ENCODE measurements at places on chromosomes 7 and 10.

- no peak for DNase-seq
Measured at GRCh38 chr7:8211725-8212096, 50.3 kb downstream of the ICA1 start.

DNA sequence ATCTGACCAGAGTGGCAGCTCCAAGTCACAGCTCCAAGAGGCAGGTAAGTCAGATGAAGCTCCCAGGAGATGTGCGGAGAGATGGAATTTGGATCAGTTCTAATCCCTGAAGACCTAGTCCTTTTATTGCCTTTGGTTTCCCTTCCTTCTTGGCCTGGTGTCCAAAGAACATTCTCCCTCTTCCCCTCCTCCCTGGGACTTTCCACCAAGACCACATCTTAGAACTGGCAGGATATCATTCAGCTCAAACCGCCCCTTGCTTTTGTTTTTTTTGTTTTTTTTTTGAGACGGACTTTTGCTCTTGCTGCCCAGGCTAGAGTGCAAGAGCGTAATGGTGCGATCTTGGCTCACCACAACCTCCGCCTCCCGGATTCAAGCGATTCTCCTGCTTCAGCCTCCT lies 190.8 kb downstream of the GFRA1 start:
- DNase-seq: peak; percentile 2

GRCh38 chr7:18893156-18893555 lies 224.3 kb downstream of the TWIST1 start:
- no peak for DNase-seq

DNA sequence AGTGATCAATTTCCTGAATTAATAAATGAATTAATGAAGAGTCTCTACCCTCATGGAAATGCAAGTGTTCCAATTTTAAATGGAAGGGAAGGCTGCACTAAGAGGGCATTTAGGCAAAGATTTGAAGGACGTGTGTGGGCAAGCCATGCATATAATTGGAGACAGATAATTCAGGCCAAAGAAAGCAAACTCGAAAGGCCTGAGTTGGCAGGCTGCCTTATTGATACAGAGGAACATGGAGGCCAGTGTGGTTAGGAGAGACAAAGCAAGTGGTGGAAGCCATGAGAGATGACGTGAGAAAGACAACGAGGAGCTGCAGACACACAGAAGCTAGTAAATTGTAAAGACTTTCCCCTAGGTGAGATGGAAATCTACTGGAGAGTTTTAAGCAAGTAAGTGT lies 15.4 kb upstream of the PCLO start:
- DNase-seq: no peak

DNA sequence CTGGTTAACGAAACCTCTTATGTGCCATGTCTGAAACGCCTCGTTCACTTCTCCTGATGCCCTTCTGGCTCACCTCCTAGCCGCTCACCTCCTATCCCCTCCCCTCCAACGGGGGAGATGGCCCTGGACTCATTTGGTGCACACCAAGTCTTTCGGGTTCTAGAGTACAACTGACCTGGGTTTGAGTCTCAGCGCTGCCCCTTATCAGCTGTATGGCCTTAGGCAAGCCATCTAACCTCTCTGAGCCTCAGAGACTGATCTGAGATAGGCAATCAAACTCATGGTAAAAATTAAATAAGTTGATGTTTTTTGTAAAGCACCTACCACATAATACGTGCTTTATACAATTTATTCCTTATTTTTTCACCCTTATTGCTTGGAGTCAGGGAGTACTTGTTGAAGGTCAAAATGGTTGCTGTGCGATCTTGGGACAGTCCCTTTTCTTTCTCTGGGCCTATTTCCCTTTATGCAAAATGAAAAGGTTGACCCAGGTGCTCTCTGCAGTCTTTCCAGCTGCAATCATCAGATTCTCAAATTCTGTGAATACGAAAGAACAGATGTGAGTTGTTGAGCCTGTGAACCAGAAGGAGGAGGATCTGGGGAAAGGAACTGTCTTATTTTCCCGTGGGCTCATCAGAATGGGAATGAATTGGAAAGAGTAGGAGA lies 31.2 kb upstream of the PLEKHA1 start:
- no peak for DNase-seq

- no peak for DNase-seq
Measured at GRCh38 chr10:109762555-109762954, 160.8 kb downstream of the XPNPEP1 start.

- no peak for DNase-seq
Measured at GRCh38 chr10:8951440-8952089, 897.1 kb downstream of the GATA3 start.

GRCh38 chr10:132477398-132478340 lies 59.9 kb upstream of the INPP5A start:
- DNase-seq: no peak

- no peak for DNase-seq
Measured at GRCh38 chr7:53947732-53948131, 594.4 kb upstream of the VSTM2A start.

- DNase-seq: no peak
Measured at GRCh38 chr10:100174699-100175677, 10.8 kb downstream of the ERLIN1 start.

GRCh38 chr7:44638611-44639557 lies 32.5 kb downstream of the OGDH start:
- DNase-seq: peak; percentile 75

DNA sequence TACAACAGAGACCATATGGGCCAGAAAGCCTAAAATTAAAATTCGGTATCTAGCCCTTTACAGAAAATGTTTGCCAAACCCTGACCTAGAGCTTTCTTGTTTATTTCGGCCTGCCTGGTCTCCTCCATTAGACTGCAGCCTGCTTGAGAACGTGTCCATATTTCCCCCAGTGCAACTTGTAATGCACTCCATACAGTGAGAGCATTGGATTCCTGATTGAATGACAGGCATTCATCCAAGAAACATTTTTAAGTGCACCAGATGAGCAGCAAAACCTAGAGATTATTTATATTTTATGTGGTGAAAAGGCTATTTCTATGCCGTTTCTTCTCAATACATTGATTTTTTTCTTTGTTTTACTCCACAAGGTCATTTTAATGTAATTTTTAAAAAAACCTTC lies 47.4 kb upstream of the ORC5 start:
- no peak for DNase-seq

DNA sequence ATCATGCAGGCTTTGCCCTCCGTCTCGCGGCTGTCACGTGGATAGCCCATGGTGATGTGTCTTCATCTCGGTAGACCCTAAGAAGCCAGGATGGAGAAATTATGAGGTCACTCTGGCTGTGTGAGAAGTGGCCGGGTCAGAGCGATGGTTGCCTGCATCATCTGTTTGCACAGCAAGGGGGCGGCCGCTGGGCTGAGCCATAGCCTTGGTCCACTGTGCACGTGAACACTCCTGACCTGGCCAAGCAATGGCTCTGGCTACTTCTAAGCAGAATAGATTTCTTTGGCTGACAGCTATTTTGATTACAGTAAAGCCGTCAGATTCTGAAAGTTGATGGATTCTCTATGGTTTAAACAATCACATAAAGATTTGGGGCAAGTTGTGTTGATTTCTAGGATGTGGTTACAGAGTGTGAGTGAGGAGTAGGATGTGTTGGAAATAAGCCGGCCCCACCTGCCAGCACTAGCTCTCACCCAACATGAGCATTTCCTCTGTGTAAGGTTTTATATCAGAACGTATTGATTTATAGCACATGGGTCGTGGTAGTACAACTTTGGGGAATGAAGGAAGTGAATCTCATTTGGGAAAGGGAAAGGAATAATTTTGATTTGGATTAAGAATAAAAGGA lies 214.4 kb upstream of the GPR26 start:
- no peak for DNase-seq

GRCh38 chr7:123460616-123461015 lies 73.8 kb downstream of the IQUB start:
- peak; percentile 16 for DNase-seq

- DNase-seq: no peak
Measured at GRCh38 chr10:18404530-18404929, 246.9 kb downstream of the NSUN6 start.

DNA sequence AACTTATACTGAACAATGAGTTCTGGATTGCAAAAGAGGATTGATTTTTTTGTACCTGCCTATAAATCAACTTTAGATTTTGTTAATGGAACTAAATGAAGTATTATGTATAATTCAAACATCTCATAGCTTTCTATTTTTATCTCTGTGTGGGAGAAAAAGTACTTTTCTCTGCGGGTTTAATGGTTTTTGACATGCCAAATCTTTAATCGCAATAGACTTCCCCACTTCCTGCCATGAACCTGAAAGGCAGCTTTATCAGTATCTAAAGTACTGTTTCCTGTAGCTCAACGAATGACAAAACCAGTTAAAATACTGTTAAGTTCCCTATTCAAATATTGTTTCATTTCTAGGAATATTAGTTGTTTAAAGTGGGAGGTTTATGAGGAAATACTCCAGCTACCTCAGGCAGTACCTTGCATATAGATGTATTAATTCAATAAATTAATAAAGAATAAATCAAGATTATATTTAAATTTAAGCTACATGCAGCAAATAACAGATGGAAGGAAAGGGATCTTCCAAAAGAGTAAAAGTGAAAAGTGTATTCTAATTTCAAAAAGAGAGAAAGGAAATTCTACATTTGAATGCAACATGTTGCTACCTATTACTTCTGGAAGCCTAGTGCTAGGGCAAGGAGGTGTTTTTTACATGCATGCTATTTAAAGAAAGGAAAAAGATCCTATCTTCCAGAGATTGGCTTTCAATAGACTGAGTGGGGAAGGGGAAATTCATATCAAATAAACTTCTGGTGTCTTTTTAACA lies 75.9 kb downstream of the SVOPL start:
- DNase-seq: no peak

DNA sequence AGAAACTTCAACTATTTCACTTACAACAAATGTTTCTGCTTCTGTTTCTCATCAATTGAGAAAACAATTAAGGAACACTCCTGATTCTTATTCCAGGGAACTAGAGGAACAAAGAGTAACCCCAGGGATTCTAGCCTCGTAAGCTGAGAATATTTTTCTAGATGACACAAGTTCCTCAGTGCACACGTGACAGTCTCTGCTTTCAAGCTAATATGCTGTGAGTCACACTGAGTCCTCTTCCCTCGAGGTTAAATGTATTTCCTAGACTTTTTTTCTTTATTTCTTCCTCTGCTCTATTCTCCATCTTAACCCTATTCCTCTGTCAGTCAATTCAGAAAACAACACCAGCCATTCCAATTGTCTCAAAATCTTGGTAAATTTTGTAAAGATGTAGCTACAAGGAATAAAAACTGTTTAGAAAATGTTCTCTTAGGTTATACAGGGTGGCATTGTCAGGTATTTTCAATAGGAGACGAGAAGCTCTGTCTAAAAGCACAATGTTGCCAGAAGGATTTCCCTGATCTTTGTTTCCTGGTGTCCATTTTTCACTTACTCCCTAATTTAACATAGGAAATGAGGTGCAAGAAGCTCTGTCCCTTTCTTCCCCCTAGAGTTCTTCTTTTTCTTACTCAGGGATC lies 5.8 kb upstream of the C1GALT1 start:
- peak; percentile 91 for DNase-seq

DNA sequence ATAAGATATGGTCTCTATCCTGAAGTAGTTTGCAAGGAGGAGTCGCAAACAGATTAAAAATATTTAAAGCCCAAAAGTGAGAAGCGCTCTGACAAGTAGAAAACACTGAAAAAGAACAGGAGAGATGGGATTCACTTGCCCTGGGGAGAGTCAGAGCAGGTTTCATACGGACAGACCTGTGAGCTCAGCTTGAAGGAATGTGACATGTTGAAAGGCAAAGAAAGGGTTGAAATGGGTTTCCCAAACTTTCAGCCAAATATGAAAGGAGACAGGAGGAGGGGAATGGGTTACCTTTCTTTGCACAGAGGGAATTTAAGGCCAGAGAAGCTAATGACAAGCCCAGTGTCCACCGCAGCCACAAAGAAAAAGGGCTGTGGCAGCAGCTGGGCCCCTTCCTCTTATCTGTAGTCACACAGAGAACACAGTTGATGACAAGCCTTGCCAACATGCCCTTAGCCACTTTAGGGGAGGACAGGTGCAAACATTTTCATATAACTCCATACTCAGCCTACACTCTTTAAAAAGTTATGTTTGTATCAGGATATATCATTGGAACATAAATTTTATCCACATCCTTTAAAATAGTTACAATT lies 14.9 kb downstream of the HOXA1 start:
- DNase-seq: peak; percentile 40

DNA sequence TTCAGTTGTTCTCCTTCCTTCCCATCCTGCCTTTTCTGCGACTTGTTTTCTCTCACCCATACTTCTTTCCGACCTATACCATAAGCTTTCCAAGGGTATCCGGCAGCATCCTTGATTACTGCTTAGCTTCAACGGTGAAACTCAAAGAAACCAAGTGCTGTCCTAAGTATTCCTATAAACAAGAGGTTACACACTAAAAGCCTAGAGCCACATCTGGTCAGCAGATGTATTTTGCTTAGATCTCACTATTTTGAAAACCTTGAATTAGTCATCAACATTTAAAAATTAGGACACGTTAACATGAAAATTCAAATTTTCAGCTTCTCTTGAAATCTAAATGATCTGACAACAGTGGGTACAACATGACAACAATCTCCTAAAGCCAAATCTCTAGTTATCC lies 20.0 kb downstream of the ARHGAP21 start:
- DNase-seq: peak; percentile 93

DNA sequence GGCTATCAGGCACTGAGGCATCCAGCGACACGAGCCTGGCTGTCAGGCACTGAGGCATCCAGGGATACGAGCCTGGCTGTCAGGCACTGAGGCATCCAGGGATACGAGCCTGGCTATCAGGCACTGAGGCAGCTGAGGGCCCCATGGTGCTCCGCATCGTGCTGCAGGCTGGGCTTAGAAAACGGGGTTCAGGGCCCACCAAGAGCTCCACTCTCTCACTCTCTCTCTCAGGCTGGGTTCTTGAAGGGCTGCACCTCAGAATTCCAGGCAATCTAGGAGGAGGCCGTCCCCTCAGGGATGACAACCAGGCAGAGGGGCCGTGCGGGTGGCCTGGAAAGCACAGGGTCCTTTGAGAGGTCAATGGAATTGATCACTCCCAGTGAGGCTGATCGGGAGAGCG lies 69.0 kb downstream of the CFAP46 start:
- DNase-seq: no peak

DNA sequence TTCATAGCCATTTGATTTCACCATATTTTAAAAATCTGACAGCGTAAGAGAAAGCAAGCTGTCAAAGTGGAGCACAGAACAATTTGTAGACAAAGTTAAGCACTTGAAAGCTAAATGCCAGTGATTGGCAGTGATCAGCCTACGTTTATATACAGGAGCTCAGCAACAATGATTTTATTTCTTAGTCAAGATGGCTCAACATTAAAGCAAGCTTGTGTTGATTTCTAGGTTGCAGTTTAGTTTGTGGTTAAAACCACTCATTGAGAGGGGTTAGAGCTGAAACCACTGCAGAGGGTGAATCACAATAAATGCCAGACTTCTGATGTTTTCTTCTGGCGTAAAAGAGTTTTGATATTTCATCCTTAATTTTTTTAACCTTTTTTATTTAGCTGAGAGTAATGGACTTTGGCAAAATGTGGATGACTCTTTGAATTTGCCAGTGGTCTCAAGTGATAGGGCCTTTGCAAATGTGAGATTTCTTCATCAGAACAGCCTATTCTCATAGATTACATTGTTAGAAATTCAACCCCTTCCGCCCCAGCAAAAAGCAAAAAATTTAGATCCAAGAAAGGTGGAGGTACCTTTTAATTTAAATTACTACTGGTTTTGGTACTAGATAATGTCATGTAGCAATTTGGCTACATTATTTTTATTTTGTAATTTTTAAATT lies 73.8 kb downstream of the SHOC2 start:
- peak; percentile 91 for DNase-seq

- DNase-seq: no peak
Measured at GRCh38 chr10:101002456-101002855, 2.8 kb downstream of the LZTS2 start.

Data from IMR-90 (cell line).